Stimulated activated CD4-positive, alpha-beta T cell treated with anti-CD3 and anti-CD28 coated beads, Interleukin-4, amount 100 ng/mL, for 24 hours (primary cell): ENCODE measurements at places on chromosomes 7 and 10.

DNA sequence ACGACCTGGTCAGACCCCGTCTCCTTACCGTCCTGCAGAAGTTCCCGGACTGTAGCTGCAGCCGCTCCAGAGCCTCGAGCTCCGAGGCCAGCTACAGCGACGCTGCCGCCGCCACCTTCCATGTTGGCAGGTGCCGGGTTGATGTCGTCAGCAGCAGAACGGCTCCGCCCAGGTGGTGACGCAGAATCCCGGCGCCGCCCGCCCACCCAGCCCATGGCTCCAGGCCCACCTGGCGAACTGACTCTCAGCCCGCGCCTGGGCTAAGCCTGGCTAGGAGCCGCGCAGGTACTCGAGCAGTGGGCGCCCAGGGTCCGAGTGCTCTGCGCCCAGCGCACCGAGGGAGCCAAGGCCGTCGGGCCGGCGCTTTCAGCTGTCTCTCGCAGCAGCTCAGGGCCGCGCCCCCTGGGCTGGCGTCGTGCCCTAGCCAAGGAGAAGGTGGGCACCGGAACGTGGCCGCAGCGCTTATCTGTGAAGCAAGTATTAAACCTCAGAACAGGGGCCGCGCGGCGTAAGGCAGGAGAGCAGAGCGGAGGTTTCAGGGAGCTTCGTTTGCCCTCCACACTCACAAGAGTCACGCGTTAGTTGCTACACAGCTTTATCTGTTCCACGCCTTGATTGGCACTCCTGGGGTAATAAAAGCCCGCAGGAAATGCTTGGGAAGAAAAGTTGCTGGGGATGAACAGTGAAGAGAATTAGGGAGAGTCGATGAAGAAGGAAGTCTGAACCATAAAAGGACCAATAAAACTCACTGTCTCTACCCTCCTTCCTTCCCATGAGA is at the start of the genes COG5 and DUS4L:
Gene COG5 (minus strand): TSS at position 146 of the 778 bp plus-strand sequence. CDS start 24 bp downstream, at position 122.
Gene DUS4L (plus strand): TSS at position 197 of the 778 bp plus-strand sequence. CDS start 3,100 bp downstream, outside the sequence.
- DNase-seq: peak; percentile 84

DNA sequence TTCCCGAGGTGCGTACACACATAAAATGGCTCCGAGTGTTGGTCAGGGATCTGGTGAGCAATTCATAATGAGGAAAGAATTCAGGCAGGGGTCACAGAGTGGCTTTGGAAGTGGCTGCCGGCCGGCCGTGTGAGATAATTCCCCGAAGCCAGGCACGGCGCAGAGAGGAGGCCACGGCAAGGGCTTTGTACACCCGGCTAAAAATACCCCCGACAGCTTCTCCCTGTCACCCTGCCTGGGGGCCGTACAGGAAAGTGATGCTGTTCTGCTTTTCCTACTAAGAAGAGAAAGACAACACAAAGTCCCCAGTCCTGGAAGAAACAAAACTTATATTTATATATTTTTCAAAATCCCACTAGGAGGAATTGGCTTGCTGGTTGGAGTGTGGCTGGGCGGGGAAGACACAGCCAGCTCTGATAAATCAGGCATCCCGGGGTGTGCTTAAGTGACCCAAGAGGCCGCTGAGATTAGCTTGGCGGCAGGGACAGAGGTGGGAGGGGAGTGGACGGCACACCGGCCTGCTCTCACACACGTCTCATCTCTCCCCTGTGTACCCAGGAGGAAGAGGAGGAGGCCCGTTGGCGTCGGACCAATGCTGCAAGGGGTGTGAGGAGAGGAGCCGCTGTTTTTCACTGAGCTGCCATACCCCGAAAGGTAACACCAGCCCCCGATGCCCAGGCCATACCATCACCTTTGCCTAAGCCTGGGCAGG is 70.5 kb downstream of the ZMIZ1 start:
- no peak for DNase-seq

GRCh38 chr7:16604054-16604453 is 41.5 kb downstream of the ANKMY2 start:
- DNase-seq: no peak

GRCh38 chr7:140719721-140720120 is 23.2 kb downstream of the NDUFB2 start:
- no peak for DNase-seq

GRCh38 chr7:28835800-28836199 is 122.3 kb downstream of the TRIL start:
- DNase-seq: no peak

DNA sequence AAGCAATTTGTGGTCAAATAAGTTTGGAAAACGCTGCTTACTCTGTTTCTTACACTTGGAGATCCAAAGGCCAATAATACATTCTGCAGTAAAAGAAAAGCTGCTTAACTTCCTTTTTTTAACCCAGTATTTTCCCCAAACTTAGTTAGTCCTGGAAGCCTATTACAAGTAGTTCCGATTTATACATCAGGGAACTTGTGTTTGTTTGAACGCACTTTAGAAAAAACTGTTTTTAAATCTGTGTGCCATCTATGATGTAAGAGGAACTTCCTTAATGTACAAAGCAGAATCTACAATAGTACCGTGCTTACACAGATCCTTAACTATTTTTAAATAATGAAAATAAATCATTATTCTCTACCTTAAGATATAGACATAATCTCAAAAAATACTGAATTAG is 23.0 kb downstream of the SFR1 start:
- no peak for DNase-seq

DNA sequence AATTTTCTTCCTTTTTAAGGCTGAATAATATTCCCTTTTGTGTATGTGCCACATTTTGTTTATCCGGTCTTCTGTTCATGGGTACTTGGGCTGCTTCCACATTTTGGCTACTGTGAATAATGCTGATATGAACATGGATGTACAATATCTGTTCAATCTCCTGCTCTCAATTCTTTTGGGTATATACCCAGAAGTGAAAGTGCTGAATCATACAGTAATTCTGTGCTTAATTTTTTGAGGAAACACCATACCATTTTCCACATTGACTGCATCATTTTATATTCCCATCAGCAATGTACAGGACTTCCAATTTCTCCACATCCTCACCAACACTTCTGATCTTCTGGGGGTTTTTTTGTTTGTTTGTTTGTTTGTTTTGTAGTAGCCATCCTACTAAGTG is 135.0 kb upstream of the INHBA start:
- DNase-seq: no peak

DNA sequence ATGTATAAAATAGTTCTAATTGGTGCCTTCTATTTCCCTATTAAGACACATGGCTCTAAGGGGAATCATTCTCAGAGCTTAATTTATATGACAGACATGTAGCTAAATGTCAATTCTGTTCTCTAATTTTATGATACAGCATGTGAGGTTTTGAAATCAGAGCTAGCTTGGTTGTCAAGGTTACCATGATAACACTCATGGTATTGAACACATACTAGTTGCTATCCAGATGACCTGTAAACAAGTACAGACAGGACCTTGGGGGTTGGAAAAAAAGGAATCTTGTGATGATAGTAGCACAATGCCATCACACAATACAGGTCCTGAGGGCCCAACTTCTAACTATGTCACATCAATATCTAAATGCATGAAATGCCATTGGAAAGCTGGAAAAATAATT is 49.2 kb downstream of the RHOBTB1 start:
- DNase-seq: no peak

DNA sequence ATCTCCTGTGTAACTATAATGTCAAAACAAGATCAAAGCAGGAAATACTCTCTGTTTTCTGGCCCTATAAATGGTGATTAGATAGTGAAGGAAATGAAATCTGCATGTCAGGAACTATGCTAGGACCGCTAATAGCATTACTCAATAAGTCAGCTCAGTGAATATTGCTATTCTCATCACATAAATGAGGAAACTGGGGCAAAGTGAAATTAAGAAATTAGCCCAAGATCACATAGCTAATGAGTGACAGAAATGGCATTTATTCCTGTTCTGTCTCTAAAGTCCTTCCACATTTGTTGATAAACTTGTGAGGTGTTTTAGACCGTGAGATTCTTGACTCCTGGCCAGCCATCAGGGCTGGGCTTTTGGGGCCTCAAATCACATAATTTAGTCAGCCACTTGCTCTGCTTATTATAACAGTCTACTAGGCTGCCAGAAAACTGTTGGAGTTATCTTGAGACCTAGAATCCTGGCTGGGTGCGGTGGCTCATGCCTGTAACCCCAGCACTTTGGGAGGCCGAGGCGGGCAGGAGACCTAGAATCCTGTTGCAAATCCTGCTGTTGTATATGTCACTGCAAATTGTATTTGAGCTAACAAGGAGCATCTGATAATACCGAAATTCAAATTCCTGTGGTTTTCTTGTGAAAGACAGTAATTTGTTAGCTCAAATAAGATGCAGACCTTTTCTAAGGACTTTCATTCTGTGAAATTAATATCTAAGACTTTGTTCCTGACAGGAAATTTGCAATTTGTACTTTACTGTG is 66.5 kb upstream of the SHTN1 start:
- DNase-seq: no peak

DNA sequence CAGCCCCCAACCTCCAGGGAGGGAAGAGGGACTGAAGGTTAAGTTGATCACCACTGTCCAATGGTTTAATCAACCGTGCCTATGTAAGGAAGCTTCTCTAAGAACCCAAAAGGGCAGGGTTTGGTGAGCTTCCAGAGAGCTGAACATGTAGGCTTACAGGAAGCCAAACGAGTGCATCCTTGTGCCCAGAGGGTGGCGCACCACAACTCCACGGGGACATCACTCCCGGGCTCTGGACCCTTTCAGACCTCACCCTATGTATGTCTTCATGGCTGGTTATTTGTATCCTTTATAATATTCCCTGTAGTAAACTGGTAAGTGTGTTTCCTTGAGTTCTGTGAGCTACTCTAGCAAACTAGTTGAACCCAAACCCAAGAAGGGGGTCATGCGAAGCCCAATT is 11.5 kb upstream of the NFKB2 start:
- DNase-seq: peak; percentile 15

DNA sequence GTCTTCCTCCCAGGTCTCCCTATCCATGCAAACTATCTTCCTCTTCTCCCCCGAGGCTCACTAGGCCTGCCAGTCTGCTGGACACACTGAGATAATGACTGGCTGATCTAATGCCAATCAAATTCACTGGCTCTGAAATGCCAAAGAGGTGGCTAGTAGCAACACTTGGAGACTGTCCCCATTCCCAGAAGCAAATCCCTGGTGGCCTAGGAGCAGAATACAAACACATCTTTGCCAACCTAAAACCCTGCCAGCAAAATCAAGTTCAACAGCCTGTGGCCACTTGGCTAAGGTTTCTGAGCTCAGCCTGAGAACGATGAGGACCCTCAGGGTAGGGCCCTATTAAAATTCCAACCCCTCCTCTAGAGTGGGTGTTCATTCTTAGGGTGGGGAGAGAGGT is 46.6 kb downstream of the SH3PXD2A start:
- DNase-seq: no peak

DNA sequence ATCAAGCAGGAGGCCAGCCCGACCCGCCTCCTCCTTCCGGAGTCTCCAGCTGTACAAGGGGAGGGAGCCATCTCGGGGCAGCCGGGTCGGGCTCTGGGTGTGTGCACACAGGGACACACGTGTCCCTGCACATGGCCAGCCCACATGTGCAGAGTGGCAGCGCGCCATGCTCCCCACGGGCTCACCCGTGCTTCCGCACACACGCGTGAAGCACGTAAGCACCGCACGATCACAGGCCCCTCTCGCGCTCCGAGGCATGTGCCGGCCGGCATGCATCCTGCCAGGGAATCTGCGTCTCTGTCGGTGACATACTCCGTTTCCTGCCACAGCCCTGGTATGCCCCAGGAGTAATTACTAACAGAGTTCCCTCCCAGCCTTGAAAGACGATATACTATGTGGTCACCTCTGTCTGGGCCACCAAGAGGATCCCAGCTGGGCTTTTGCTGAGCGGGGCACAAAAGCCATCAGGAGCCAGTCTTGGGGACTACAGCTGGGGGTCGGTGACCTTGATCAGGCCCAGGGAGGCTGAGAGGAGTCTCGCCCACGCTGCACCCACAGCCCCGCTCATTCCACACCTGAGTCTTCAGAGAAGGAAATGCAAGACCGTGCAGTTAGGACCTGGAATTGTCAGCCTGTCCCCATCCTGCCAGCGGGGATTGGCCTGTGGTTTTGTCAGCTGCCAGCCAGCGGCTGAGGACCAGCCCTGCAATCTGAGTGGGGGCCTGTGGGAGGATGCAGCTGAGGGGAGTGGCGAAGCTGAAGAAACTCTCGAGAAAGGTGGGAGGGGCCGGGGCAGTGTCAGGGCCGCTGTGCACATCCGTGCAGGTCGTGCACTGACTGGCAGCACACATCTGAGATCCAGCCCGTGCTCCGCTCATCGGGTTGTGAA is 11.0 kb upstream of the LFNG start:
- peak; percentile 67 for DNase-seq

DNA sequence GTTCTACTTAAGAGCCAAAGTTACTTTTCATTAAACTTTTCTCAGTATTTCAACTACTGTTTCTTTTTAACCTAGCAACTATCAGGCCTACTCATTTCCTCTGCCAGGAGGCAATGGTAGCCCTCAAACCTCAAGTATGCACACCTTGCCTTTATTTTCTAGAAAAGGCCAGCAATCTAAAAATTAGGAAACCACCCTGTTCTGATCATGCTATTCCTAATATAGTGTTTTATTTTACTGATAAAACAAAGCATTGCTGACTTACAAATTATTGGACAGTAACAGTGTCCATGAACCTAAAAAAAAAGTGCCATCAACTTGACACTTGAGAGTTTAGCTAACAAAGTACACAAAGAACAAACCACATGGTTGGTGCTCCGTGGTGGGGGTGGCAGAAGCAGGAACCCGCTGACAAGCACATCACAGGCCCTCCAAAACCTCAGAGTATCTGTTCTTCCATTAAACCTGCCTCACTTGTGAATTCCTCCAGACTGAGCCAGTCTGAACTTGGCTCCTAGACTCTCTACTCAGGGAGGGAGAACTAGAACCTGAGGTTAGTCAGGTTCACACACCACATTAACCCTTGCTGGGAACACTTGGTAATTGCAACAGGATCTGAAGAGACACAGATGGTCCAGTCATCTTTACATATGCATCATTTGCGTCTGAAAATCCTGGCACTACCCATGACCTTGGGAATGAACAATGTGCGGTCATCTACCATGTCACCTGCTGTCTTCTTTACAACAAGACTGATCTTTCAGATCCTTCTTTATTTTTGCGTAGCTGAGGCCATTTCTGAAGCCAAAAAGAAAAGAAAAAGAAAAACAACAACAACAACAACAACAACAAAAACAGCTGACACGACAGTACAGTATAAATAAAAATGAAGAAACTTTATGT is 31.9 kb downstream of the PIP4K2A start:
- DNase-seq: peak; percentile 49

DNA sequence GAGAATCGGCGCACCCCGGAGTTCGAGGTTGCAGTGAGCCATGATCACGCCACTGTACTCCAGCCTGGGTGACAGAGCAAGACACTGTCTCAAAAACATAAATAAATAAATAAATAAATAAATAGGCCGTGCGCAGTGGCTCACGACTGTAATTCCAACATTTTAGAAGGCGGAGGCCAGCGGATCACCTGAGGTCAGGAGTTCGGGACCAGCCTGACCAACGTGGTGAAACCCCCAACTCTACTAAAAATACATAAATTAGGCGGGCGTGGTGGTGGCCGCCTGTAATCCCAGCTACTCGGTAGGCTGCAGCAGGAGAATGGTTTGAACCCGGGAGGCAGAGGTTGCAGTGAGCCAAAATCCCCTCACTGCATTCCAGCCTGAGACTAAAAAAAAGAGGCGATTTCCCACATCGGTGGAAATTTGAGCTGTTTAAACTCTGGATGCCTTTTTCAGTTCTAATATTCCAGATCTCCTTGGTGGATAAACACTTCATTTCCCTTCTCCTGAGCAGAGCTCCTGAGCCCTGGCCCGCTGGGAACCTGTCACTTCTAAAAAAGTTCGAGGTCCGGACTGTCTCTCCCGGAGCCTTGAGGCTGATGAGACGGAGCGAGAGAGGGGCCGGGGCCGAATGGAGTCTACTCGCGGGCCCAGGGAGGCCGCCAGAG is 2.0 kb upstream of the NFKB2 start:
- DNase-seq: no peak

GRCh38 chr7:99312316-99313203 is 13.1 kb upstream of the ARPC1A start:
- DNase-seq: peak; percentile 79

GRCh38 chr10:132884041-132884440 is 58.3 kb downstream of the CFAP46 start:
- DNase-seq: no peak
